ENCODE measurements at places on chromosomes 11 and 22.

DNA sequence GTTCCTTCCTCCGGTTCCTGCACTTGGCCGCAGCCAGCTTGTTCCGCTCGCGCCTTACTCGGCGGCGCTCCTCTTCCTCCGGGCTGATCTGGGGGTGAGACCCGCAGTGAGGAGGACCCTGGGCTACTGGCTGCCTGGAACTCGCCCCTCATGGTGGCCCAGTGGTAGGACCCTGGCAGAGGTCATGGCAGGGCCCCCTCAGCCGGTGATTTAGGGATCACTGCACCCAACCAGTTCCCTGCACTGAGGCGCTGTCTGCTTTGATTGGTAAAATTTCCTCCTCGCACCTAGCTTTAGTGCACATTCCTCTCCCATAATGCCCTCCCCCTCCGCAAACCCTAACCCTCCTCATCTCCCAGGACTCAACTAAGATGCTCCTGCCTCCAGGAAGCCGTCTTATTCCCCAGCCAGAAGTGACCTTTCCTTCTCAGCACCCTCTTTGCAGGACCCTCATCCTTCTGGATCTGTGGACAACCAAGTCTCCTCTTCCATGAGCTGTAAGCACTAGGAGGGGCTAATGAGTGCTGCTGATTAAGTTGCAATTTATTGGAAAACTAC is 3.6 kb downstream of the CCDC85B start:
- no peak for DNase-seq

DNA sequence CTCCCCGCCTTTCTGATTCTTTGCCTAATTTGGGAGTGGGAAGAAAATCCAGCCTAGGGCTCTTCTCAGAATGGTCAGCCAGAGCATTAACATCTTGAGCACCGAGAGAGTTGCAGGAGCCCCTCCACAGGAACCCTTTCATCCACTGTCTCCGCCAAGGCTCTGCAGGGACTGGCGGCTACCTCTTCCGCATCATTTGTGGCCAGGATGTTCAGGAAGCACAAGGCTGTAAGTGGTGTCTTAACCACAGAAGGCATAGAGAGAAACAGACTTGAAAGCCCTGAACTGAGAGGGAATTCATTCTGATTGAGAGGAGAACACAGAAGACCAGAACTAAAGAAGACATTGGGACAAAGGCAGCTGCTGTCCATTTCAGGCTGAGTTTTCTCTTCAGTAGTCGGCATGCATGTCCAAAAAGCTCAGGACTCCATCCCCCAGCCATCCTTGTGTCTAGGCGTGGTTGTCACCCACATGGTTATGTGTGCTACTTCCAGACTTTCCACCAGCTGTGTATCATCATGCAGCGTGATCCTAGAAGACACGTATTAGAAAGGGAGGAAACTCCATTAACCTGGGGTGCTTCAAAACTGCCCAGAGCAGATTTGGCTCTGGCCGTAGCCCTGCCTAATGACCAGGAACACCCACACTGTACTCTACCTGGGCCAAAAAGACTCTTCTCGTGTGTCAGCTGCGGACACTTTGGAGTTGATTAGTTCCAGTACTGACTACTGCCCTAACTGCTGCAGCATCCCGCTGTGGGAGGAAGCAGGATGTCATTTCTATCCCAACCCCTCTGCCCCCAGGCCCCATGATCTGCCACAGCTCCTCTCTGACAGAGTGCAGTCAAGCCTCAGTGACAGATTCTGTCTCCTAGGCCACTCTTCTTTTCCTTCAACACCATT is 725.1 kb downstream of the NTM start:
- DNase-seq: no peak

- no peak for DNase-seq
Observed at GRCh38 chr11:14106303-14107049, 144.0 kb downstream of the SPON1 start.

GRCh38 chr11:59112494-59112893 is 5.5 kb downstream of the FAM111B start:
- DNase-seq: no peak
